Stromal cell of bone marrow (primary cell): ENCODE measurements at places on chromosomes 3 and 15.

GRCh38 chr3:69290430-69290829, 95.5 kb downstream of the FRMD4B start:
- no peak for DNase-seq

- no peak for DNase-seq
These were observed 674.0 kb downstream of the OTOL1 start for GRCh38 chr3:162170581-162170980.

DNA sequence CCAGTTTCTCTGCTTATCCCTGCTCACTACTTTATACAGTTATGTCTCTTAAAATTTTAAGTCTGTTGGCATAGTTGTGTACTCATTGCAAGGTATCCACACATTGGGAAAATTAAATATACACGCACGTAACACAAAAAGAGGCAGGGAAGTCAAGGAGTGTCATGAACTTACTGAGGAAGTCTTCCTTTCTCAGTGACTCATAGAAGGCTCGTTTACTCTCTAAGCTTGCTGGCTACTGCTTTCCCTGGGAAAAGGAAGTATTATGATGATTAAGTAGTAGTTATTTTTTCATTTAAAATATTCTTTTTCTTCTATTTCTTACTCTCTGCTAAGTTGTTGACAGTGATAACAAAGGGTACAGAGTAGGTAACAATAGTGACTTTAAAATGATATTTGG, 287.3 kb downstream of the UBE2E2 start:
- DNase-seq = peak; percentile 33

GRCh38 chr3:193053046-193053435, 135.4 kb upstream of the MB21D2 start:
- DNase-seq = peak; percentile 9

GRCh38 chr3:8317661-8318649, 183.7 kb upstream of the LMCD1 start:
- peak; percentile 28 for DNase-seq

- DNase-seq = no peak
These were observed 8.7 kb upstream of the PCSK6 start for GRCh38 chr15:101498076-101498716.

DNA sequence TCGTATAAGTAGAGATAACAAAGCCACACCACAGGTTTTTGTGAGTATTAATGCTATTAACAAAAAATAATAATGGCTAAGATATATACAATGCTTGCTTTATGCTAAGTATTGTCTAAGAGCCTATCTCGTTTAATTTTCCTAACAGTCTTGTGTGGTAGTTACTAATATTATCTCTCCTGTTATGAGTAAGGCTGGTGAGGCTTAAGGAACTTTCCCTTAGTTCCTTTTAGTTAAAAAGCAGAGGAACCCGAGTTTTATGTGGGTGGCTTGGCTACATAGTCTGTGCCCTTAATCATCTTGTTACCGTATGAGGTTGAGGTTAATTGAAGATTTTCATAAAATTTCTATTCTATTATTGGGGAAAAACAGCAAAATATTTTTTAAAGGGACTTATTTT, 218.4 kb downstream of the SOX2 start:
- DNase-seq = no peak

DNA sequence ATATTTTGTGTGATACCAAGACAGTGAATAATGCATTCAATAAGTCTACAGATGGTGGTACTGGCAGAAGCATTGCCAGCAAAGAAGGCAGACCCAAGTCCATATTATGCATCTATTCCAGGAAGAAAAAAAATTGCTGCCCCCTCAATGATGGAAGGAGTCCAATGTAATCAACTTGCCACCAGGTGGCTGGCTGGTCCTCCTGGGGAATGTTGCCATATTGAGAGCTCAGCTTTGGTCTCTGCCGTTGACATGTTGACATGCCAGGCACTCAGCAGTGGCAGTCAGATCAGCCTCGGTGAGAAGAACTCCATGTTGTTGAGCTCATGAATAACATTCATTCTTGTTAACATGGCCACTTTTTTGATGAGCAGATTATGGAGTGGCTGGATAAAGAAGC, 298.5 kb downstream of the IGSF11 start:
- DNase-seq = no peak

DNA sequence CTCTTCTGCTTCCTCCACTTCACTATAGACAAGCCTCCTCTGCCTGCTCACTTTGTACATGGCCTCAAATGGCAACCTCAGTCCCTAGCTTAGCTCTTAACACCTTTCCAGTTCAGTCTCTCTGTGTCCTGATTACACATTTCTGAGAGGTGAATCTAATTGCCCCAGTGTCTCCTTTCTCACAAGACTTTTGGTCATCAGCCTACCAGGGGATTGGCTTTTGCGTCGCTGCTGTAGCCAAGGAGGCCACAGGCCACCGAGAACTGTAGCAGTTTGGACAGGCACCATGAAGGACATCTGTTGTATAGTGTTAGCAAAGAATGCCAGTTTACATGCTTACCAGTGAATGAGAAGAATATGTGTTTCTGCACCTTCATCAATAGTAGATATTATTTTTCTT, 8.5 kb downstream of the IREB2 start:
- no peak for DNase-seq

- DNase-seq = no peak
These were observed 48.3 kb downstream of the TOPAZ1 start for GRCh38 chr3:44289882-44290462.

- no peak for DNase-seq
These were observed 154.5 kb upstream of the TBL1XR1 start for GRCh38 chr3:177351757-177352158.

DNA sequence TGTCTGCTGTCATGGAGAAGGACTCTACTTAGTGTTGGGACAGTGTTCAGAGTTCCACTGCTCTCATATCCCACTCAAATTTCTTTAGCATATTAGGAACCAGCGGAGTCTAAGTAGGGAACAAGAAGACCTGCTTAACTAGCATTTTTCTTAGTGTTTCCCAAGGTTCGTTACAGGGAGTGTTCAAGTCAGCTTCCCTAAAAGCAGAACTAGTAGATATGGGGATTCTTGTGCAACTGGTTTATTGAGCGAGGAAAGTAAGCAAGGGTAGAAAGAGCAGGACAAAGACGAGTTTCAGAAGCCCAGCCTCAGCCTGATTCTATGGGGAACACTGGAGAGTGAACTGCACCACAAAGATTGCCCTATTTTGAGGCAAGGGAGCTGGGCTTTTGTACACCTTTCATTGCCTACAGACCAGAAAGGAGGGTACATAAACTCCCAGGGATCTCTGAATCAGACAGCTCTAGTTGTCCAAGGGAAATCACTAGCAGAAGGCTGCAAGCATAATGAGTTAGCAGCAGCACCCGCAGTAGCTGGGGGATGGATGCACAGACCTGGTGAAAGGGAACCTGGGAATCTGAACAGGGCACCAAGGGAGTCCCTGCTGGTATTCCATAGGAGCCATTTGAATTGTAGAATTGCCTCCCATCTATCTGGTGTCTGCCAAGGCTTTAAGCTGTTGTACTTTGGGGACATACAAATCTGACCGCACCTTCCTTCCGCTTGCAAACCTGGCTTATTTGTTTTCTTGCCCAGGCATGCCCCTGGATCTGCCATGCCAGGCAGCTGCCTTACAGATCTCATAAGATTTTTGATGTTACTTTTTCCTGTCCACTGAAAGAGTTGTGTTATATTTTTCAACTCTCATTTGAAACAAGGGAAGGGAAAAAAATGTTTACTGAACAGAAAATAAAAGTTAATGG, 15.1 kb downstream of the CMTM7 start:
- no peak for DNase-seq

DNA sequence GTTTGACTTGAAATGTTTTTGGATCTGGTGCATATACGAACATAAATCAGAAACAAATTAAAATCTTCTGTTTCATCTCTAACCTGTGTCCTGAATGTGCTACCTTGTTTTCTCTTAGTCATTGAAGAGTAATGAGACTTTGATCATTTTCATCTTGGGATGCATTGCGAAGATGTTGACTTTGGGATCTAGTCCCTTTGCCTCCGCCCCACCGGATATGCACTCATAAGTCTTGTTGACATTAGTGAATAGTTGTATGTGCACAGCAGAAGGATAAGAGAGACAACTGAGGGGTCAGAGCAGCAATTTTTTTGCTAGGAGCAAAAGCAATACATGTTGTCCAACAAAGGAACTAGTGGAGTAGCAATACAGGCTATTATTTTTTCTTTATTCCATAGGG, 35.9 kb upstream of the SPRED1 start:
- DNase-seq = no peak

DNA sequence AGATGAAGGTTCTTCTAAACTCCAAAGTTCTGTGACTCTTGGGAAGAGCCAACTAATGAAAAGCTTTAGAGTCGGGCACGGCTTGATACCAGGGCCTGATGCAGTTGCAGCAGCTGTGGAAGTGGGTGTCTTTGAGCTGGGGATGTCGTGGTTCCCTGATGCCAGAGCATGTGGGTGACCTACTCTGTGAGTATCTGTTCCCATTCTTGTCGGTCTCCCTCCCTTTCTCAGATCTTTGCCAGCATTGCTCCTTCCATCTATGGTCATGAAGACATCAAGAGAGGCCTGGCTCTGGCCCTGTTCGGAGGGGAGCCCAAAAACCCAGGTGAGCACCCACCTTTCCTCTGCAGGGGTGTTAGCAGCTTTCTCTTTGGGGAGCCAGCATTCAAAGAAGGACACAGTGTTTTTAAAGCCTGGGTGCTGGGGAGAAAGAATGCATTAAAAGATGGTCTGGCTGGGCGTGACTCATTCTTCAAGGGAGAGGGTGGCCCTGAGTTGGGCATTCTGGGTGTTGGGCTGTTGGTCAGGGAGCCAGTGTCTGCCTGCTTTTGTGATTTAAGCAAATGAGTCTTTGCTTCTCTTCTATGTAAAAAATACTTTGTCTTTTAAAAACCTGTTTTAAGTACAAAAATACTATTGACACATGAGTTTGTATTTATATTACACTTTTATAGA, 13.2 kb upstream of the PODXL2 start:
- no peak for DNase-seq
